ENCODE measurements at places on chromosomes 5 and 9.

DNA sequence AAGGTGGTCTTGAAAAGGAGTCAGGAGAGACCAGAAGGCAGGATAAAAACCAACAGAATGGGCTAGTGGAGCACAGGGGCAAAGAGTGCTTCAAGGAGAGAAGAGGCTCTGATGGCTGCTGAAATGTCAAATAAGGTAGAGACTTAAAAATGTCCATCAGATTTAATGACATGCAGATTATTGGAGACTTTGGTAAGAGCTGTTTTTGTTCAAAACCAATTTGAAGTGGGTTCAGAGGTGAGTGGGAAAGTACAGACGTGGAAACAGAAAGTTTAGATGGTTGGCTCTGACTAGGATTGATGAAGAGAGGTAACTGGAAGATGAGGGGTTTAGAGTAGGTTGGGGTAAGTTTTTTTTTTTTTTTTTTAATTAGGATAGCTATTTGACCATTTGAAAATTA lies 14.1 kb downstream of the SLC25A46 start:
- DNase-seq: no peak

DNA sequence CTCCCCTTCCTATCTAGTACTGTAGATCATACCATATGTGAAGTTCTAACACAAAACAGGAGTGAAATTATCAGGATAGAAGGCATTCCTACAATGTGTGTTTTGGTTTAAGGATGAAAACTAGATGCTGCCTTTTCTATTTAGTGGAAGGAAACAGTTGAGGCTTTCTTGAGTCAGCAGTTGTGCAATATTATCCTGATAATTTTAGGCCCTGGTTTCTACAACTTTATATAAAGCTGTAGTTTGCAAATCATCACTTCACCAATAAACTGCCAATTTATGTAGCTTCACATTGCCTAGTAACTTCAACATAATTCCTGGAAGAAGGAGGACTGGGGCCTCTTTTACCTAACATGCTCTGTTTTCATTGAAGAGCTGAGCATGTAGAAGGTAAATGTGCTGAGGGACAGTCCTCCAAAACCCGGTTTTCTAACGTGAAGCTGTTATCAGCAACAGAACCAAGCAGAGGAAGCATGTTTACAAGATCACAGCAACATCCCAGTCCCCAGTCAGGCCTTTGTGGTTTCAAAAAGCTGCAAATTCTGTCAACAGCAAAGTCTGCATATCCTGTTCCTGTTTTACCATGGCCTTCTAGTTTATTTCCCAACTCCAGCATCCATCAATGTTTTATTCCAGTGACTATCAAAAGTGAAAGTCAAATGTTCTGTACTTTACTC lies 513.4 kb upstream of the MEF2C start:
- DNase-seq: no peak

DNA sequence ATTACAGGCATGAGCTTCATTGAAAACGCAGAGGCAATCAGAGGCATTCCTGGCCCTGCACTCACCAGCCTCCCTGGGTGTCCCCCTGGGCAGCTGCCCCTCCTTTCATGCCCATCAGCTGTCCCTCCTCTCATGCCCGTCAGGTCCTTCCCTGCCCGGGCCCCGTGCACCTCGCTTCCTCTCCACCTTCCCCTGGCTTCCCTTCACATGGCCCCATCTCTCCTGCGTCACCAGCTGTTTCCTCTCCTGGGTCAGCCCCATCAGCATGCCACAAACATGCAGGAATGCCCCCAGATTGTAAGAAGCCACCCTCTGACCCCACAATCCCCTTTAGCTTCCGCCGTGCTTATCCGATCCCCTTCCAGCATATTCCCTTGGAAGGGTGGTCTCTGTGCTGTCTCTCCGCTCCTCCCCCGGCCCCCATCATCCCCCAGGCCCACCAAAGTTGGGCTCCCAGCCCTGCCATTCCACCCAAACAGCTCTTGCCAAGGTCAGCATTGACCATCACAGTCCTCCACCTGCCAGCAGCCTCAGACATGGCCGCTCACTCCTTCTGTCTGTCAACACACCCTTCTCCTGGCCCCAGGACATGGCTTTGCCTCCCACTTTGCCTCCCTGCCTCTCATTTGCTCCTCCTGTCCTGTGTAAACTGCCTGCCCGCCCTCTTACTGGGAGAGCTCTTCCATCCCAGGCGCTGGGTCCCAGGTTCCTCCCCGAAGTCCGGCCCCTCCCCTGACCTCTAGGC lies 98.6 kb upstream of the IER5L start:
- no peak for DNase-seq

DNA sequence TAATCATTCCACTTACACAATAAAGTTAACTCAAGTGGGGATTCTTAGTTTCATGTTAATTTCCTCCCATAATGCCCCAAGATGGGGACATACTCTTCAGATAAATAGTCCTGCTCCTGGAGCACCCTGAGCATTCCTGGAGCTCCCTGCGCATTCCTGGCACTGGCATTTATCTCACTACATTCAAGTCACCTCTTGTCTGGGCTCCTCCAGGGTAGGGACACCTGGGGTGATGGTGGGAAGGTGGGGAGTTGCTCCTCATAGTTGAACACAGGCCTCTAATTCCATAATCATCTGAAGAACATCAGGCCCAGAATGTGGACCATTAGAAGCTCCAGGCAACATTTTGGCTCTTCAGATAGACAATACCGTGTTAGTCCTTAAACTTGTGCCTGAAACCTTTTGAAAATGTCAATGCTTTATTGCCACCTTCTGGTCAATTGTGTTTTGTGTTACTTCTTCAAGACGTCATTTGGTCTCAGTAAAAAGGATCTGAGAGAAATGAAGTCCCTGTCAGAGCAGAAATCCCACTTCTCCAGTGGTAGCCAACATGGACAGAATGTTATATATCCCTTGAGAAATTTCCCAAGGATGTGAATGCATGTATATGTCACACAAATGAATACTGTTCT lies 14.2 kb upstream of the AGGF1 start:
- DNase-seq: no peak

- DNase-seq: no peak
Measured at GRCh38 chr5:79992891-79993657, 2.0 kb upstream of the MTX3 start.

GRCh38 chr5:154312000-154312399 lies 121.5 kb downstream of the GALNT10 start:
- DNase-seq: no peak

DNA sequence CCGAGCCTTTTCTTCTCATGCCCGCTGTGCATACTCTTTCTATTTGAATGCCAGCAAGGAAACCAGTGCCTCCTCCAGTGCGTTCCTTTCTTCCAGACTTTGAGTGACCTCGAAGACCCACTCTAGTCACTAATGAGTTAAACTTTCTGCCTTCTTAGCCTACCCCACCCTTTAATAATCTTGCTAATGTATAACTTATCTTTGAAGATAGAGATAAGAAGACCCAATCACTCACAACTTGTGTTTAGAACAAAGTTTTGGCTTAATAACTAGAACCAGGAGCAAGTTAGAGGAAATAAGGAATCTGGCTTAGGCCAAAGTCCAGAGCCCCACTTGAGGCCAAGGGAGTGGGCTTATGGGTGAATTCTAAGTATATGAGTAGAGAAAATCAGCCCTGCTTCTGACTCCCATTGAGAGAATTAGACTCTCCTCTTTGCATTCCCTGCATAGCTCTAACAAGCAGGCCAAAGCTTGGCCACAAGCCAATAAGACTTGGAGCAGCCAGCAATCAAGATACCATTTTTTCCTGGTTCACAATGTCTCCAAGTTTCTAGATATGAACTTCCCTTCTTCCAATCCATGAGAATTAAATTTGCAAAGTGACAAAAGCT lies 181.5 kb upstream of the PIK3R1 start:
- DNase-seq: no peak

DNA sequence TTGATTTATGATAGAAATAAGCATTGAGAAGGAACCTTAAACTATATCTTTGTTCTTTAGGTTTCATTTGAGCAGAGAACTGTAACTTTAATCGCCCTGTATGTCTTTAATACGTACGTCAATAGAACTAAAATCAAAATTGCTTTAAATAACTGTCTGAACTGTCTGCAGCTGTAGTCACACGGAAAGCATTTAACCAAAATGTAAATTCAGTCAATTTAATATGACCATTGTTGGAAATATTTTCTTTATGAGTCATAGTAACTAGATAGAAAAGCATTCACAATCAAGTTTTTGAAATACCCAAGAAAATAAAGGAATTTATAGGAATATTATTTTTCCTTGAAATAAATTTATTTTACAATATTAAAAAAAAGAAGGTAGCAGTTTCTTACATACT lies 157.1 kb upstream of the CDH6 start:
- no peak for DNase-seq

- no peak for DNase-seq
Measured at GRCh38 chr9:110996436-110997220, 41.6 kb downstream of the LPAR1 start.

- no peak for DNase-seq
Measured at GRCh38 chr5:159033351-159033657, 66.4 kb downstream of the EBF1 start.

- no peak for DNase-seq
Measured at GRCh38 chr5:89236900-89237299, 353.9 kb upstream of the MEF2C start.

DNA sequence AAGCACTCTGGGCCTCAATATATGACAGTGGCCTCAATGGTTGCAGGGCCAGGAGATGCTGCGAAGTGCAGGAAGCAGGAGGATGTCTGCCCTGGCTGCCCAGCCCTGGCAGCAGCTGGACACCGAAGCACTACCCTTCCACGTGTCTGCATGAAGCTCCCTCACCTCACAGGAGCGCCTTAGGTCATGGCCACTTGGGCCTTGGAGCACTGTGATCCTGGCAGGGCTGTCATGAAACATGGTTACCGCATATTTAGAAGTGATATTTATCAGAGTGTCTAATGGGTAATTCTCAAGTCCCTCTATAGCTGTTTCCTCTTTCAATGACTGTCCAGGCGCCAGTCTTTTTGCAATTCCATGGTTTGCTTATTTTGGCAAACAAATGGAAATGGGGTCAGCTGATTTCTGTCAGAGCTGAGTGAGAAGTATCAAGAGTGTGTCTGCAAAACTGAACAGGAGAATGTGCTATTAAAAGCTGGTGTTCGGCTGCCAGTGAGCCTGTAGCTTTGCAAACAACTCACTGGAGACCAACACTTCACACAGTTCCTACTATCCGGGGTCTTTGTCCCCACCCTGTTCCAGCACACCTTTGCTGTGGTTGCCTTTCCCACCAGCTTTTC lies 285.9 kb downstream of the KIF4B start:
- DNase-seq: no peak

DNA sequence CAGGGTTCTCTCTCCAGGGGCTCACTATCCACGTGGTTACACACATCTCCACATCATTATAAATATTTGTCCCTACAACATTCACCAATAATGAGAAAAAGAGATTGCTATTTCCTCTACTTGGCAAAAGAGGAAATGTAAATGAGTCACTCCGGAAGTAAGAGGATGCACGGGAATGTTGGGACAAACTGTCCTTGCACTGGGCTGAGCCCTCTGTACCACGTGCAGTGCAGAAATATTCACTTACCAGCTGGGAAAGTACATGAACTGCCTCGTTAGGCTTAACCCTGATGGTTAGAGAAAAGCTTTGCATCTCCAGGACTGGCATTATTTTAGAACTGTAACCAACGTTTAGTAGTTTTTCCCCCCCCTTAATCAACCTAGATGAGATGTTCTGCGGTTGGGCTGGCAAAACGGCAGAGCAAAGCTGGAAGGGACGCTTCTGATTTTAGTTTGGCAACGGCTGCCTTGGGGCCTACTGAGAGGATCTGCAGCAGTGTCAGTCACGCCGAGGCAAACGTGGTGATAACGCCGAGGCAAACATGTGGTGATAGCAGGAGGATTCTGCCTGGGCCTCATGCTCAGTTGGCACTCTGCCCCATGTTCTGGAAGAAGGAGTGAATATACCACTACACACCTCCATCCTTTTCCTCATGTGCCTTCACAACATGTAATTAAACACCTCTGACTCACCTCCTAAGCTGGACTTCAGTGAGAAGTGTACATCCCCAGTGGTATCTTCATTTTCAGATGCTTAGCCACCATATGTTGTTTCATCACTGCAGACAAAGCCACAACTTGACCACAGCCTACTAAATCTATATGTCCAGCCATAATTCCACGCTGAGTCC lies 661.4 kb upstream of the KLF4 start:
- DNase-seq: no peak

DNA sequence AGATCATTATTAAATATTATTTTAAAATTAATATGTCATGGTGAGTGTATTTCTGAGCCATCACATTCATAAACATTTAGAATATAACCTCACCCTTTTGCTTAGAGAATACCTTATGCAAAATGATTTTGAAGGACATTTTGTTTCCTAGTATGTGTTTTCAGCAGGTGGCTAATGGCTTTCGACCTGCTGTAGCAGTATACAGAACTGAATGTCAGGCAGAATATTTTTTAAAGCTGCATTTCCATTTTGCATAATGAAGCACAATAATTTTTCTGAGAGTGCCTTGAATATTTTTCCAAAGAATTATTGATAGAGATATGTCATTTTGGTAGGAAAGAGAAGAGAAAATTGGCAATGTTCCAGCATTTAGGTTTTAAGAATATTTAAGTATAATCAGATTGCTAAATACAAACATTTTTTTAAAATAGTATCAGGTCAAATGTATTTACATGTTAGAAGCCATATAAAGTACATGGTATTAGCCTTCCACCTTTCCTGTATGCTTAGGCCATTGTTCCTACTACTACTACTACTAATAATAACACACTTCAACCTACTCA lies 42.3 kb downstream of the PAM start:
- no peak for DNase-seq

- DNase-seq: no peak
Measured at GRCh38 chr5:132776131-132776937, 705 bp downstream of the SEPTIN8 start.

- DNase-seq: no peak
Measured at GRCh38 chr9:7303907-7304626, 495.5 kb downstream of the DMAC1 start.

DNA sequence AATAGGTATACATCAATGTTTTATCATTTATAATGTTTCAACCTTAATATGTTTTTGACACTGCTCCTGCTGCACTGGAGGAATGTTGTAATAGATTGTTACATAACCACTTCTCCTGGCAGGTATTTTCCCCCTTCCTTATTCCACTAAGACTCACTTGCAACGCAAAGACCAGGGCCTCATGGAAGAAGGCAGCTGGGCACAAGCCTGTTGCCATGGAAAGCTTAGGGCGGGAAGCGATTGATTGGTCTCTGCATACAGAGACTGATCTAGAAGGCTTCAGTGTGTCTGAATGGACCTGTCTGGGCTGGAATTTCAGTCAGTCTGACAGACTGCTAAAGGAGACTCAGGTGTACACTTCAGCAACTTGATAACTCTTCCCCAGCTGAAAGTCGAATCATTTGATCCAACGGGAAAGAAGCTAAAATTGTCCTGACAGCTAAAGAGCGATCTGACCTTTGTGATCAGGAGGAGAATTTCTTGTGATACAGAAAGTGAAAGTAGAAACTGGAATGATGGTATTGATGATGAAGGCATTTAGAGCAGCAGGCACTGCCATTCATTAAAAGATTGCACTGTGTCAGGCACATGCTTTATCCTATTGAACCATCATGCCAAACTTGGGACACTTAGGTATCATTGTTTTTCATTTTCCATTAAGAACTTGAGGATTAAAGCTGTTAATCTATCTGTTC lies 65.1 kb downstream of the GRIA1 start:
- no peak for DNase-seq

Measured in stimulated activated CD4-positive, alpha-beta T cell treated with anti-CD3 and anti-CD28 coated beads, Interleukin-12 subunit alpha, Interleukin-12 subunit beta, amount 100 ng/mL, for 24 hours (primary cell).